ENCODE measurements at places on chromosomes 3 and 15.

DNA sequence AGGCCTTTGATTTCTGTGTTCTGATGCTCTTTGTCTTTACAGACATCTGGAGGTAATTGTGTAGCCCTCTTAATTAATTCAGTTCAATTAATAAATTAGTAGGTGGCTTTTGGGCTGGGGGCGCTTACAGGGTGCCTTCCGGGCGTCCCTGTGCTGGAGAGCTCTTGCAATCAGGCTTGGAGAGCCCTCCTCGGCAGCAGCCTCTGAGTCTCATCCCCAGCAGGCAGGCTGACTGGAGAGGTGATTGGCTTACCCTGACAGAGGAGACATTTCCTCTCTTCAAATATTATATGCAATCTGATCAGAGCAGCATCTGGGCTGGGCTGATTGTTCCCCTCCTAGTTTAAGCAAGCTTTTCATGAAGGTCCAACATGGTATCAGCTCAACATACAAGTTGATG, 250.7 kb downstream of the LPP start:
- H3K4me3 ChIP-seq = no peak overlapping the region
- H3K4me1 ChIP-seq = peaks cover 76% of the 10 kb centered on the region
- DNase-seq = no peak

DNA sequence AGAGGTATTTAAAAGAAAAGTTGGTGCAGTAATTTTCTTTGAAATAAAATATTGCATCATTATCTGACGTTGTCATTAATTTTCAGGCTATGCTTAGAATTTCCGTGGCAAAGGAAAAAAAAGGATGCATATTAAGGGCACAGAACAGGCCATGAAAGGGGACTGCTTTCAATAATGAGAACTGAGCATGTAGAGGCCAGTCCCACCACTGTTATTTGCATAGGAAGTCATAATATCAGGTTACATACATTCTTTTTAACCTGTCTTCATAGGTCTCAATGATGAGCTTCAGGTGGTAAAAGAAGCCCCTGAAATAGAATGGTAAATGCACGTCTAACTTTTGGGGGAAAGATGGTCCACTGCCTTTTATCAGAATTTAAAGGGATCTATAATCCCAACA, 272.1 kb upstream of the ALCAM start:
- no peaks in the 10 kb centered on the region for H3K27me3 ChIP-seq
- DNase-seq = no peak
- no peak overlapping the region for H3K27ac ChIP-seq
- no peaks in the 10 kb centered on the region for H3K4me1 ChIP-seq
- H3K36me3 ChIP-seq = no peaks in the 10 kb centered on the region

GRCh38 chr3:126364130-126364695, 7.0 kb upstream of the KLF15 start:
- H3K27ac ChIP-seq = no peak overlapping the region
- peaks cover 63% of the 10 kb centered on the region for H3K27me3 ChIP-seq
- H3K4me3 ChIP-seq = no peak overlapping the region
- H3K4me1 ChIP-seq = no peaks in the 10 kb centered on the region
- H3K36me3 ChIP-seq = no peaks in the 10 kb centered on the region
- no peak for DNase-seq

- H3K4me3 ChIP-seq = no peak overlapping the region
- H3K27me3 ChIP-seq = peaks cover 18% of the 10 kb centered on the region
- no peaks in the 10 kb centered on the region for H3K4me1 ChIP-seq
- no peak overlapping the region for H3K27ac ChIP-seq
Measured at GRCh38 chr3:69547461-69547880, 161.6 kb upstream of the FRMD4B start.

DNA sequence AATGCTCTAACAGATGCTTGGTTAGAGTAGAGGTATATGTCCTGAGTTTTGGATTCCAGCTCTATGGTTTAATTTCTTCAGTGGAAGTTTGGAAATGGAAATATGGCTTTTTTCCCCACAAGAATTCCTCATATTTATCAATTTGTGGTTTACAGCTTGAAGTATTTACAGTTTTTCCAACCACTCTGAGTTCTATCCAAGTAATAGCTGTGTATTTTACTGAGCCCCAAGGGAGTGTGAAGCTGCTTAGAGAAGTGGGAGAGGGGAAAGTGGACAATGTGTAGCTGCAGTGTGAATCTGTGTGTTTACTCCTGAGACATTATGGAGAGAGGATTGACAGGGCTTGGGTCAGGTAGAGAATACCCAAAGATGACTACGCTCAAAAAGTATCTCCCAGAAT, 54.5 kb downstream of the NEK11 start:
- H3K36me3 ChIP-seq = no peaks in the 10 kb centered on the region
- H3K27me3 ChIP-seq = no peaks in the 10 kb centered on the region
- DNase-seq = no peak
- H3K4me1 ChIP-seq = no peaks in the 10 kb centered on the region
- H3K27ac ChIP-seq = no peak overlapping the region

DNA sequence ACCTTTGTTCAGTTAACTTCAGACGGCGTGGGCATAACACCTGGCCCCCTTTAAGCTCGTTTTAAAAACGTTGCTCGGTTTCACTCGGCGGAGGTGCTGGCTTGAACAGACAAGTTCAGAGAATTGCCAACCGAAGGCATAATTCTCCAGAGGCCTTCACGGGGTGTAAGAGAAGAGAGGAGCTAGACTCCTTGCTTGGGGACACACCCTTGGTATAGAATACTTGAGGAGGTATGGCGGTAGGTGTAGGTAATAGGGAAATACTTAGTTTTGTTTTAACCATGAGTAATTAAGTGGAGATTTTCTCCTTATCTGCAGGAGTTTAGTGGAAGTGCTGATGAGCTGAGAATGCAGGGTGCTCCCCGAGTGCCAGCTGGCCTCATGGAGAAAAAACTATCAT, 921 bp downstream of the FBXL2 start:
- H3K27ac ChIP-seq = no peak overlapping the region
- peaks cover 36% of the 10 kb centered on the region for H3K27me3 ChIP-seq
- peaks cover 8% of the 10 kb centered on the region for H3K4me1 ChIP-seq
